Pancreas (tissue), 10 donors: ENCODE measurements at places on chromosomes 1 and 21. TPM values are rescaled to one million over a fixed set of nuclear protein-coding genes. Genes with fewer than 3 reads are reported as not detected.

DNA sequence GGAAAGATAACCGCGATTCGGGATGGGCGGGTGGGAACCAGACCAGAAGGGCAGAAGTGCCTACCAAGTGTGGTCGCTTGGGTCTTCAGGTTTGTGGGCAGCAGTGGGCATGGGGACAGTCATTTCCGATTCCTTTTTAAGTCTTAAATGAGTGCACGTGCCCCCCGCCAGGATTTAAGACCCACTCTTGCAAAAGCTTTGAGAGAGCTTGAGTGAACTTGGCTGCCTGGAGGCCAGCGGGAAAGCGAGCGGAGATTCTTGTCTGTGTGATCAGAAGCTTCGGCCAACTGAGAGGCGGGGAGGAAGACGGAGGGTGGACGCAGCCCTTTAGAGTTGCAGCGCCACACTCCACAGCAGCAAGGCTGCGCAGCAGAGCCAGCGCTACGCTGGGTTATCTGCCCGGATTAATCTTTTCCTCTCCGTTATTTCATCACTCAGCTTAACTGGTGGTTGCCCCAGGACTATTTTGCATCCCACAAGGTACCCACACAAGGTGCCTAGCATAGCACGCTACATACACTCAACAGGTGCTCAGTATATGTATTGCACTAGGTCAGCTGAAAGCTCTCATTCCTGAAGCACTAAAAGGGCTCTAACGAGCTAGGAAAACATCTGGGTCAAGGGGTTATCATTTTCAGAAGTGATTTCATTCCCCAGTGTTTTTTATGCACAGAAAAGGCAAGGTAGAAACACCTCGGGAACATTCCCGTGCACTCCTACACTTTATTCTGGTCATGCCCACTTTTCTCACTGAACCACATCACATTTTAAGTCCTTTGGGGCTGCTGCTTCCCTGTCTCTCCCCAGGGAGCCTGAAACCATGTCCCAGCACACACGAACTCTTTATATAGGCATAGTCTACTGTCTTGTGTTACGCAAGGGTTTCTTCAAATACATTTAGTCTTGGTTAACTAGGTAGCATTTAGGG, 1.5 kb upstream of the BATF3 start:
- no peaks in the 10 kb centered on the region for H3K36me3 ChIP-seq
- DNase-seq = peak; percentile 62
- H3K4me3 ChIP-seq = peak overlapping the region; percentile 45
- no peak overlapping the region for H3K27ac ChIP-seq
- peaks cover 14% of the 10 kb centered on the region for H3K4me1 ChIP-seq

- H3K4me1 ChIP-seq = no peaks in the 10 kb centered on the region
- H3K4me3 ChIP-seq = no peak overlapping the region
- no peak for DNase-seq
- peak overlapping the region; percentile 63 for H3K27ac ChIP-seq
Measured at GRCh38 chr1:26799479-26800142, 11.9 kb downstream of the PIGV start.

DNA sequence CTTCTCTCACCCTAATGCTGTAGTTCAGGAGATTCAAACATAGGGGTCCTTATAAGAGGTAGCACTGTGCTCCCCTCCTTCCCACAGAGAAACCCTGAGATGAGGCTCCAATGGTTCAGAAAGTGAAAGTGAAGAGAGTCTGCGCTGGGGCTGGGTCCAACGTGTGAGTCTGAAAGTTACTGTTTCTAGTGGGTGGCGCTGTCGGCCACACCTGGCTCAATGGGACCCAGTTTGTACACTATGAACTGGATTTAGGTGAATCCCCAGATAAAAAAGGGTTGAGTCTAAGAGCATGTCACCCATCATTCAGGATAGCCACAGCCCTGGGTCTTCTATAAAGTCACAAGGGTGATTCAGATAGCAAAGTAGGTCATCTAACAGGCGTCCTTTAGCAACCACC, 2.8 kb downstream of the SMCP start:
- no peaks in the 10 kb centered on the region for H3K4me1 ChIP-seq
- no peaks in the 10 kb centered on the region for H3K36me3 ChIP-seq
- H3K4me3 ChIP-seq = no peak overlapping the region

DNA sequence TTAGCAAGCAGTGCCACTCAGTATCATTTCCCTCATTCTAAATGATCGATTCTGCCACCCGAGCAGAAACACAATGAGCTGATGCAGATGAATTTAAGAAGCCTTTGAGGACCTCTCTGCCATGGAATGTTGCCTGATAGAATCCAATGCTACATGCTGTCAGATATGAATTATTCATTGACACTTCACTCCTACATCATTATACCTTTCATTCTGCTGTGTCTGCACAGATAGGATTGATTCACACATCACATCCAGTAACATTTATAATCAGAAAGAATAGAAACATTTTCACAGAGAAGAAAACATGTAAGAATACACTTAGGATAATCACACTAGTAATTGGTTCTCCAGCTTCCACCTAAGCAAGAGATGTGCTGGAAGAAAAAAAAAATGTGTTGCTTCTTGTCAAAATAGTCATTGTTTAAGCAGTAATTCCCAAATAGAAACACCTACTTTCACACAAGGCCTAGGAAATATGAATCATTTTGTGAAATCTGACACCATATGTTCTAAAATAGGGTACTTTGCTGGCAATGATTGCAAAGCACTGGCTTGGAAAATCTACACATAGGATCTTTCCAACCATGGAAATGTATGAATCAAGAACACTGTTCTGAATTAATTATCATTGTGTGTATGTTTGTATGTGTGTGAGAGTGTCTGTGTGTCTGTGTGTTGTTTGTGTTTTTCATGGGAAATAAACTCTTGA, 110.1 kb downstream of the GRIK1 start:
- H3K27ac ChIP-seq = no peak overlapping the region
- H3K4me1 ChIP-seq = no peaks in the 10 kb centered on the region
- no peaks in the 10 kb centered on the region for H3K27me3 ChIP-seq
- no peak for DNase-seq

DNA sequence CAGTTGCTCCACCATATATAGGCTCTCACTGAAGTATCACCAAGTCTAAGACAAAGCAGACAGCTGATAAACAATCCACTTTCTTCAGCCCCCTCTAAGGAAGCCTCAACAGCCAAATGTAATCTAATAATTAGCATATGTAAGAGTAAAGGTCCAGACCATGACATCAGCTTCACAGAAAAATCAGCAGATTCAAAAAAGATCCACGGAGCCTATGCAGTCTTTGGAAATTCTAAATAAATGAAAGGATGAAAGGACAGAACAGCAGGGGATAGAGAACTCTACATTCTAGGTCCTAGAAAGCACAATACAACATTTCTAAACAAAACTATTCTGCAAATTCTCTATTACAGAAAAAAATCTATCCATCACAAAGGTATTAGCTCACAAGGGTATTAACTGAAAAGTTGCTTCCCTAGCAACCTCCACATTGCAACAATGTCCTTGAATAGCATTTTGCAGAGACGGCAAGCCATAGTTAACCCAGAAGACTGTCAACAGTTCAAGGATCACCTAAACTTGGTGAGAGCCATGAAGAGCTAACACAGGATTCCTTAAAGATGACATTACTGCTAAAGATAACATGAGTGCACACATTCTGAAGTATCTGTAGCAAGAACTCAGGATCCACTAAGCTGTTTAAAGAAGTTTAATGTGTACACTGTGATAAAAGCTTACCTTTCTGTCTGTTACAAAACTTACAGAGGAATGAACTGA, 74.3 kb downstream of the SIPA1L2 start:
- H3K4me1 ChIP-seq = peaks cover 14% of the 10 kb centered on the region
- no peaks in the 10 kb centered on the region for H3K27me3 ChIP-seq
- no peak for DNase-seq
- H3K27ac ChIP-seq = no peak overlapping the region
- H3K4me3 ChIP-seq = no peak overlapping the region
- H3K36me3 ChIP-seq = no peaks in the 10 kb centered on the region

The BRDT gene
- not detected for polyA plus RNA-seq

The GPR52 gene
- polyA plus RNA-seq = not detected

The KCNQ4 gene
- polyA plus RNA-seq = 6.5 TPM

The TSPEAR gene
- 1.4 TPM for polyA plus RNA-seq

The LRRC71 gene
- 0.30 TPM for polyA plus RNA-seq

The GJA5 gene
- polyA plus RNA-seq = 1.6 TPM
